AG04450 (cell line): ENCODE measurements at places on chromosomes 16 and 17.

DNA sequence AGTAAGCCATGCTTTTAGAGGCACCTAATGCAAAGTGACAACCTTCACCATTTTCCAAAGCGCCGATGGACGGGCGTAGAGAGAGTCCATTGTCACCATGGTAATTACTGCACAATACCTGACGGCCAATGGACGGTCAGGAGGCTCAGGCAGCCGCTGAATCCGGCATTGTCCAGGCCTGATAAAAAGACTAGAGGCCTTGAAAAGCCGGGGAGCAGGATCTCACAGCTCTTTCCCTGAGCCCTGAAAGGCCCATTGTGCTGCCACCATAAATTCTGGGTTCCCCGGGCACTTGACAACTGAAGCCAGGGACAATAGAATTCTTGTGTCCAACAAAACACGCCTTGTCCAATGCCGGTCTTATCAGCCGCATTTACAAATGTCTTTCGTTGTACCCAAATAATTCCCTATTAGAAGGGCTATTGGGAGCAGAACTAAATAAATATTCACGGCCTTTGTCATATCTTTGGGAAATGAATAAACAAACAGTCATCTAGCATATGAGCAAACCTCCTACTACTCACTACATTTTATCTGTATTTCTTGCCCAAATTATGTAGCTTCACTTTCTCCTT lies 62.4 kb downstream of the CDH11 start:
- no peak for DNase-seq

DNA sequence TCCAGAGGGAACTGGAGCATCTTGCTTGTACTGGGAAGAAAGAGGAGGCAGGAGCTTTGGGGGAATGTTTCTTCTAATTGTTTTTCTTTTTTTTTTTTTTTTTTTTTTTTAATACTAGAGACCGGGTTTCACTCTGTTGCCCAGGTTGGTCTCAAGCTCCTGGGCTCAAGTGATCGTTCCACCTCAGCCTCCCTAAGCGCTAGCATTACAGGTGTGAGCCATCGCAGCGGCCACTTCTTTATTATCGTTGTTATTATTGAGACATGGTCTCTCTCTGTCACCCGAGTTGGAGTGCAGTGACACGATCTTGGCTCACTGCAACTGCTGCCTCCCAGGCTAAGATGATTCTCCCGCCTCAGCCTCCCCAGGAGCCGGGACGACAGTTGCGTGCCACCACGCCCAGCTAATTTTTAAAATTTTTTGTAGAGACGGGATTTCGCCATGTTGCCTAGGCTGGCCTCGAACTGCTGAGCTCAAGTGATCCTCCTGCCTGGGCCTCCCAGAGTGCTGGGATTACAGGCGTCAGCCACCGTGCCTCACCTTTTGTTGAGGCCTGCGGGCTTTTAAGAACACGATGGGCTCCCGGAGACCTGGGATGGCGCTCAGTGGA lies 137.3 kb upstream of the GSE1 start:
- no peak for DNase-seq

DNA sequence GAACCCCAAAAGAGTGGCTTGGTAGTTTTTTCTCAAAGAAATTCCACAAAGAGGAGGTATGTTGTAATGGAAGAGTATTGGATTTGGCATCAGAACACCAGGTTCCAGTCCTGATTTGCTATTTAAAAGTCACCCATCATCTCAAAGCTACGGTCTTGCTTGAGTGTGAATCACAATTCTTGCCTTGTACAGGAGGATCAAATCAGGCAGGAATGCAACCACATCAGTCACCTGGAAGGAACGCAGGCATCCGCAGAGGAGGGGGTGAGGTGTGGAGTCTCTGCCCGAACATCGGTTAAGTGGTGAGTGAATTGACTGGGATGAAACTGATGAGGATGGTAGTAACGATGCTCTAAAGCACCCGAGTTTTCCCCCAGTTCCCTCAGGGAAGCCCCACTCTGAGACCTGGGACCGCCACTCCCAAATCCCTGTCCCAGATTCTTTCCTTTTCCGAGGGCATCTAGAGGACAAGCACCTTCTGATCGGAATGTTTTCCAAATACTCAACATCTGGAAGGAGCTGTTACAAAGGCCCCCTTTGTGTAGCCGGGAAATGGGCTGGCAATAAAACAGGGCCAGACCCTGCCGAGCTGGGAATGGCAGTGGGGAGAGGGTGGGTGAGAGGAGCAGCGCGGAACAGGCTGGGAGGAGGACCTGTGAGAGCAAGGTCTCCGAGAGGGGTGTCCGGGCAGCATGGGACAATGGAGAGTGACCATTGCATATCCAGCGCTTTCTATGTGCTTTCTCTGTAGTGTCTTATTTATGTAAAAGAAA lies 469.6 kb downstream of the SLC39A11 start:
- no peak for DNase-seq

GRCh38 chr17:4721203-4722135 lies 9.8 kb upstream of the MED11 start:
- no peak for DNase-seq

DNA sequence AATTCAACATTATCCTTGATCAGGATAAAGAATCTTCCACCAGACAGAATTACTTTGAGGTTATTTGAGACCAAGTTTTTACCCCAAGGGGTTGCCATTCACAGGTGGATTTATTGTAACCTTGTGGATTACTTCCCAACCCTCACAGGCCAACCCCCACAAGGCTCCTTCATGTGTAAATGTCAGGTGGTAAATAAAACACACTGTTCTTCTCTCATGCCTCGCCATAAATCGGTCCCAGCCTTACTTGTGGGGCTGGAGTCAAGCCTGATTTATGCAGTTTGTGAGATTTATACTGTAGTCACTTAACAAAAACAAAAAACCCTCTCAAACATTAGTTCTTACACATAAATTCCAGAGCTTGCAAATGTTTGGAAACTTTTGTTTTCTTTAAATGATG lies 98.6 kb upstream of the IRX3 start:
- DNase-seq = no peak

DNA sequence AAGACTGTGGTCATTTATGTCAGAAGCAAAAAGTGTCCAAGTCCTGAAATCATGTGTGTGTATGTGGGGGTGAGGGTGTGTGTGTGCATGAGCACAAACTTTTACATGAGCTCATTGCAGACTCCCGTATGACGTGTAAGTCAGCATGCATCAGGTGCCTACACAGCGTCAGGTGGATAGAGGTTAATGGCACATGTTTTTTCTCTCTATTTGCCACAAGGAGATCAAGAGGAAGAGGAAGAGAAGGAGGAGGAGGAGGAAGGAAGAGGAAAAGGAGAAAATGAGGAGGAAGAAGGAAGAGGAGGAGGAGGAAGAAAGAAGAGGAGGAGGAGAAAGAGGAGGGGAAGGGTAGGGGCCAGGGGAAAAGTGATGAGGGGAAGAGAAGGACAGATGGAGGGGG lies 178.0 kb upstream of the DYNLRB2 start:
- no peak for DNase-seq

DNA sequence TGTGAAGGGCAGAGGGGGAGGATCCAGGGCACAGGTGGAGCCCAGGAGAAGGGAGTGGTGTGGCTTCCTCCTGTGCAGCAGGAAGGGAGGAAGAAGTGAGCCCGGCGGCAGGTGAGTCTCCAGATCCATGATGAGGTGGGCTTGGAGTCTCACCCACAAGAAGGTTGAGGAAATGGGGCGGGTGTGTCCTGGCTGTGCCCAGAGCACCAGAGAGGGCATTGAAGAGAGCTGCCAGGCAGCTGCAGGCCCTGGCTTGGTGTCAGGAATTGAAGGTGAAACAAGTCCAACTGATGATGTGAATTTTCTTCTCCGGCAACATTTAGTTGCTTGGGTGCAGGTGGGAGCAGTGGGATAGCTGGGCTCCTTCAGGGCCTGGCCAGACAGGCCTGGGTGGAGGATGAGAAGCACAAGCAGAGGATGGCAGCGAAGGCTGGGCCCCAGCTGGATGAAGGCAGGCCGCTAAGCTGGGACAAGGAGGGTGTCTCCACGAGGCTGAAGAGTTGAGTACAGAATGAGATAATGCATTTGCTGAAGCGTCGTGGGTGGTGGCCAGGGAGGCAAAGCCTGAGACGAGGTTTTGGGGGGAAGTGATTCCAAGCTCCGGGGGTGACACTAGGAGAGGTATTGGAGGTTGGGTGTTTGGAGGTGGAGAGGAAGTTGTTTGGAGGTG lies 18.3 kb downstream of the NT5M start:
- no peak for DNase-seq

- DNase-seq = no peak
Observed at GRCh38 chr16:77965346-77965745, 57.0 kb upstream of the CLEC3A start.

DNA sequence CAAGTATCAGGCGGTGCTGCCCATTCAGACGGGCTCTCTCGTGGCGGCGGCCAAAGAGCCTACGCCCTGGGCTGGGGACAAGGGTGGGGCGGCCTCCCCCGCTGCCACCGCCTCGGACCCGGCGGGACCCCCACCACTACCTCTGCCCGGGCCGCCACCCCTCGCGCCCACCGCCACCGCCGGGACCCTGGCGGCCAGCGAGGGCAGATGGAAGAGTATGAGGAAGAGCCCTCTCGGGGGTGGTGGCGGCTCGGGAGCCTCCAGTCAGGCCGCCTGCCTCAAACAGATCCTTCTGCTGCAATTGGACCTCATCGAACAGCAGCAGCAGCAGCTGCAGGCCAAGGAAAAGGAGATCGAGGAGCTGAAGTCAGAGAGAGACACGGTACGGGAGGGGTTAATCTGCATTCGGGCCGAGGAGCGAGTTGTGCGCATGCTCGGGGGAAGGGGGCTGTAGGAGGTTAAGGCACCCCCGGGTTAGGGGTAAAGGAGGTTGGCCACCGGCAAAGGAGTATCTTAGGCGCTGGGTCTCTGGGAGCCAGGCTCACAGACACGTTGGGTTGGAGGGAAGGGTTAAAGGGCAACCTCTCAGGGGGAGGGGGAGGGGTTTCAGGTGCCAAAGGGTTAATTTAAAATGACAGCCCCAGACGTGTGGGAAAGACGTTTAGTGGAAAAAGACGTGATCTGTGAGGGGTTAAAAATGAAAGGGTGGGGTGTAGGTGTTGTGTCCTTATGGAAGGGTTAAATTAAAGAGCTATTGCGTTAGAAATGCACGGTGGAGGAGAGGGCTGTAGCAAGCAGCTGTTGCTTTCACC lies 1.4 kb downstream of the MSL1 start:
- DNase-seq = no peak

DNA sequence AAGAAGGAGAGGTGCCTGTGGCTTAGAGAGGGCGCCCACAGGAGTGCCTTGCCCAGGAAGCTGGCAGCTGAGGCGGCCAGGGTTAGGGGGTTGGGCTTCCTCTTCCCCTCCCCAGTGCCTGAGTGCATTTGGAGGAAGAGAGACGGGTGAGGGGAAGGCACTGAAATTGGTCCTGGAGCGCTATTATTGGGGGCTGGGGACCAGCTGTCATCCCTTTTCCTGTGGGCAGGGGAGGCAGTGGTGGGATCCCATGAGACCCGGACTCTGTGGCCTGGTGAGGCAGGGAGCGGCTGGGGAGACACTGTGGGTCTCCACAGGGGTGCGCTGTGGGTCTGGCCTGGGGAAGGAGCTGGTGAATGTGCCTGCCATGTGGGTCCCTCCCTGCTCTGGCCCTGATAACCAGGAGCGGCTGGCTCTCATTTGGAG lies 259.7 kb downstream of the SEC14L1 start:
- DNase-seq = no peak

GRCh38 chr16:17270111-17270510 lies 200.6 kb downstream of the XYLT1 start:
- DNase-seq = no peak
